ENCODE measurements at places on chromosomes 16 and 17.

- DNase-seq: peak; percentile 65
Measured at GRCh38 chr17:3738562-3739295, 15.0 kb downstream of the HASPIN start.

DNA sequence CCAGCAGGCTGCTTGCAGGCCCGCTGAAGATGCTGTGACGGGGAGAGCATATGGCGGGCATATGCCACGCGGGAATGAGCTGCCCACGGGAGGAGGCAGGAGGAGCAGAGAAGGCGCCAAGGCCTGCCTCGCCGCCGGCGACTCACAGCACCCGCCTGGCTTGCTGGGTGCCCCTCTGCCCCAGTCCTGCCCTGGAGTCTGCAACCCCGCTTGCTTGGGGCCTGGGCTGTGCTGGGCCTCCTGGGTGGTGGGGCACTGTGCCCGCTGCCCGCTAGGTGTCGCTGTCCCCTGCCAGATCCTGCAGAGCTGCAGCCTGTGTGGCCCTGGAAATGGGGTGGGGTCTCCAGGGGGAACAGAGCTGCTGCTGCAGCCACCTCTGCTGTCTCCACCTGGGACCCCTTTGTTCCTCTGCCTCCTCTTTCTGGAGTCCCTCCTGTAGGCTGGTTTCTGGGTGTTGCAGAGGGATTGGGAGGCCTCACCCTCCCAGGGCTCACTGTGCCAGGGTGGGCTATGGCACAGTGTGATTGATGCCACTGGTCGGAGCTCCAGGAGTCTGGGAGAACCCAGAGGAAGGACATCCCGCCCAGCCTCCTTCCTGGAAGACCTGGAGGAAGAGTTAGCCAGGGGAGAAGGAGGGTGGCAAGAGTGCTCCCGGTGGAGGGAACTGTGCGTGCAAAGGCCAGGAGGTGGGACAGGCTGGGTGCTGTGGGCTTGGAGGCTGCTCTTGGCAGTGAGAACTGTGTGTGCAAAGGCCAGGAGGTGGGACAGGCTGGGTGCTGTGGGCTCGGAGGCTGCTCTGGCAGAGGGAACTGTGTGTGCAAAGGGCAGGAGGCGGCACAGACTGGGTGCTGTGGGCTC lies 141.0 kb upstream of the CIBAR2 start:
- peak; percentile 44 for DNase-seq

DNA sequence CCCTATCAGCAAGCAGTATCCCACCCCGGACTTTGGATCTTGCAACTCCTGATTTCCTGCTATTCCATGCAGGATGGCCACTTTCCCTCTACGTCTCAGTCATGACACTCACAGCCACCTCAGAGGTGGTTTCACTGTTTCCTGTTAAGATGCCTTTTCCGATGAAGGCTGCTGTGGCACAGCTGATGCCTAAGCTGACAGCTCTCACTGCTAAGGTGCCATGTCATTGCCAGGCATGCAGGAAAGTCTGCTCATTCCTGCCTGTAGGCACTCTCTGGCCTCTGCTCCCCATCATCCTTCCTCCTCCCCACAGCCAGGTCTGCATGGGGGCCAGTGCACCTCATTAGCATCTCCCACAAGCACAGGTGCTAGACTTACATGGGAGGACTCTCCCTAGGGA lies 173.0 kb downstream of the CBLN1 start:
- no peak for DNase-seq

DNA sequence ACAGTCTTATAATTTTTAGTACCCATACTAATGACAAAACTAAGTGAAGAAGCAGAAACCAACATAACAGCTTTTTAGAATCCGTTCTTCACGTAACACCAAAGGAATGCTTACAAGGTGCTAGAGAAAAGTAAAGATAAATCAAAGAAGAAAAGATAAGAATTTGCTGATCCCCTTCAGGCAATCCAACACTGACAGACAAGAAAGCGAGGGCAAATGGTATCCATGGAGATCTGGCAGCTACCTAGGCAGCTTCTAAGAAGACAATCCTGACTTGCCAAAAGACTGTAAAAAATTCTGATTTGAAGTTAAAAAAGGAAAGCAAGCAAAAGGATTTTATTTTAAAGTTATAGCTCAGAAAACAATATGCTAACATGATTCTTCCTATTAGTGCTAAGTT lies 14.6 kb downstream of the BBS2 start:
- DNase-seq: no peak

- DNase-seq: no peak
Measured at GRCh38 chr17:76820039-76820438, 48.2 kb upstream of the MGAT5B start.

DNA sequence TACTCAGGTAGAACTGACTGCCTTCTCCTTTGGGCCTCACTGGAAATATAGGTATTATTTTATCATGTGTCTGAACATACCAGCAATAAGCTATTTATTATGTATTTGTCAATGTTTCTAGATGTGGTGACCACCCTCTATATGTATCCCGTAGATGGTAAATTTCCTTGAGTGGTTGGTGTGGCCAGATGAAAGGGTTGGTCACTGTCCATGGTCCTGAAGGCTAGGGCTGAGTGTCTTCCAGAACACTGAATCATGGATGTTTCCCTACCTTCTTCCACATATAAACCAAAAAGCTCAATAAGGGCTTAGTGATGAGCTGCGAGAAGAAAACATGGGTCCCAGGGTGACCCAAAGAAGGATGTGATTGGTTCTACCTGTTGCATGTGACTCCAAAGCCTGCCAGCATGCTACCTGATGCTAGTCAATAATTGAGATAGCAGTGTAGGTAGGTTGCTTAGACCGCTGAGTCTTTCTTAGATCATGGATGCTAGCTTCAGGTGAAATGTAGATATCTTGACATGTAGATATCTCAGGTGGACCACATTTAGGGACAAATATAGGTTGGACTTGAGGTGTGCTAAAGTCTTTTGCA lies 150.3 kb downstream of the ASIC2 start:
- no peak for DNase-seq

GRCh38 chr16:678209-678857 lies 1.9 kb upstream of the STUB1 start:
- DNase-seq: no peak
